OCI-M1 (cell line): ENCODE measurements at places on chromosomes 12 and 14.
A peak's percentile ranks its signal among the peaks of the same experiment; 100 is the strongest.

DNA sequence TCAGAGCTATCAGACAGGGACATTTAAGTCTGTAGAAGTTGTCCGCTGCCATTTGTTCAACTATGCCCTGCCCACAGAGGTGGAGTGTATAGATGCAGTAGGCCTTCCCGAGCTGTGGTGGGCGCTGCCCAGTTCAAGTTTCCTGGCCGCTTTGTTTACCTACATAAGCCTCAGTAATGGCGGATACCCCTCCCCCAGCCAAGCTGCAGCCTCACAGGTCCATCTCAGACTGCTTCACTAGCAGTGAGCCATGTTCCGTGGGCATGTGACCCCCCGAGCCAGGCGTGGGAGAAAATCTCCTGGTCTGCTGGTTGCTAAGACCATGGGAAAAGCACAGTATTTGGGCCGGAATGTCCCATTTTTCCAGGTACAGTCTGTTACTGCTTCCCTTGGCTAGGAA lies 165.9 kb downstream of the MIPOL1 start:
- DNase-seq = peak; percentile 53

- DNase-seq = no peak
Measured at GRCh38 chr12:119740830-119741229, 72.9 kb downstream of the PRKAB1 start.

DNA sequence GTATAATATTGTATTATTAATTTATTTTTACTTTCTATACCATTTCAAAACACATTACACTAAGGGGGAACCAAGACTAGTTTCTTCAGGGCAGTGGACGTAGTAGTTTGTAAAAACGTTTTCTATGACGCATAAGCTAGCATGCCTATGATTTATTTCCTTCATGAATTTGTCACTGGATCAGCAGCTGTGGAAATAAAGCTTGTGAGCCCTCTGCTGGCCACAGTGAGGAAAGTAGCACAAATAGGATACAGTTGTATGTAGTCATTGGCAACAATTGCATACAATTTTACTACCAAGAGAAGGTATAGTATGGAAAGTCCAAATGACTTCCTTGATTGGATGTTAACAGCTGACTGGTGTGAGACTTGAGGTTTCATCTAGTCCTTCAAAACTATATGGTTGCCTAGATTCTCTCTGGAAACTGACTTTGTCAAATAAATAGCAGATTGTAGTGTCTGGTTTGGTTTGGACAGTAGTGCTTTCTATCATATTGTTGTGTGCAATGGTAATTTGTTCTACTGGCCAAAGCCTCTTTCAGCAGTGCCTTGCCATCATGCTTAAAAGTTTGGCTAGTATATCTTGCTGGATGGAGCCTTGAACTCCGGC lies 24.3 kb upstream of the PLEKHD1 start:
- peak; percentile 67 for DNase-seq

DNA sequence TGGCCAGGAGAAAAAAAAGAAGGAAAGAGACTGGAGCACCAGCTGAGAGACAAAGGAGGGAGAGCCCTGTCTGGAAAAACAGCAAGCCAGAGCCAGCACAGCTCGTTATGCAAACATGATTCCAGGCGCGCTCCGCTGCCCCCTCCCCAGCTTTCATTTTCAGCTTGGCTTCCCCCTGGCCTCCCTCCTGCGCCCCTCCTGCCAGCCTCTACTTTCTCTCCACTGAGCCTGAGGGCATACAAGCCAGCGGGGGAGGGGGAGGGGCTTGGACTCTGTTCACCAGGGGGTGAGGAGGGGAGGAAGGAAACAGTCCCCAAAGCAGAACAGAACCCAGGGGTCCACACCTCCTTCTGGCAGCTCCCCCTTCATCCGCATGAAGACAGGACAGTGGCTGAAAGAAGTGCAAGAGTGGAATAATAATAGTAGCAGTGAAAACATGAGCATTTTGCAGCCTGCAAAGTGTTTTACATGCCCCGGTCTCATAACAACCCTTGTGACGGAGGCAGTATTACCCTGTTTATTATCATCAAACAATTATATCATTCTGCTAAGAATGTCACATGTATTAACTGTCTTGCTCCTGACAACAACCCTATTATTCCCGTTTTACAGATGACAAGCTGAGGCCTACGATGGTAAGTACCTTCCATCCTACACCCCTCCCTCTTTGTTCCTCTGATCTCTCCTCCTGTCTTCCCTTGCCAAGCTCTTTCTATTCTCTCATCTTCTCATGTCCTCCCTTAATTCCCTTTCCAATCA lies 24.2 kb downstream of the SMUG1 start:
- DNase-seq = no peak

- DNase-seq = no peak
Measured at GRCh38 chr12:124553862-124554428, 13.5 kb downstream of the NCOR2 start.

DNA sequence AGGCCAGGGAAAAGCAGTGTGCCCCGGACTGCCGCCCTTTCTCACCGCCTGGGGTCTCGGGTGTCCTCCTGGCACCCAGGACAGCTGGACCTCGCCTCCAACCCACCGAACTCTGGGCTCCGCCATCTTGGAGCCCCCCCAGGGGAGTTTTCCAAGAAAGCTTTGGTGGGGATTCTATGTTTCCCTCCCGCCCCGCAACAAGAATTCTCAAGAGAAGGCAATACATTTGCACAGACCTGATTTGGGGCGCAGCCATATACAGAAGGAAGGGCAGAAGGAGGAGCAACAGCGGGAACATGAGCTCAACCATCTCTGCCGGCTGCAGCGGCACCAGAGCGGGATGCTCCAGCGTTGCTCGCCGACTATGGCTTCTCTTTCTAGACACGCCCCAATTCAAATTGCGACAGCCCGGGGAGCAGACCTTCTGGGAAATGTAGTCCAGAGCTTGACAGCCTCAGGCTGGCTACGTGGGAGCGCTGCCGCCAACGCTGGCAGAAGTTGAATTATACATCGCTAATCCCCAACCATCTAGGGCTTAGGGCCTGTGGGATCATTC lies at the start of gene RDH11:
Gene RDH11, minus strand, starts transcription at position 371 of the 556 bp plus-strand sequence. Its CDS starts 61 bp downstream, at position 310.
- DNase-seq = peak; percentile 91

GRCh38 chr12:103857164-103857563 lies 16.1 kb upstream of the NT5DC3 start:
- no peak for DNase-seq

GRCh38 chr14:62103464-62103863 lies 341.2 kb downstream of the SNAPC1 start:
- no peak for DNase-seq

GRCh38 chr12:68400226-68400829 lies 68.2 kb upstream of the MDM1 start:
- DNase-seq = no peak

DNA sequence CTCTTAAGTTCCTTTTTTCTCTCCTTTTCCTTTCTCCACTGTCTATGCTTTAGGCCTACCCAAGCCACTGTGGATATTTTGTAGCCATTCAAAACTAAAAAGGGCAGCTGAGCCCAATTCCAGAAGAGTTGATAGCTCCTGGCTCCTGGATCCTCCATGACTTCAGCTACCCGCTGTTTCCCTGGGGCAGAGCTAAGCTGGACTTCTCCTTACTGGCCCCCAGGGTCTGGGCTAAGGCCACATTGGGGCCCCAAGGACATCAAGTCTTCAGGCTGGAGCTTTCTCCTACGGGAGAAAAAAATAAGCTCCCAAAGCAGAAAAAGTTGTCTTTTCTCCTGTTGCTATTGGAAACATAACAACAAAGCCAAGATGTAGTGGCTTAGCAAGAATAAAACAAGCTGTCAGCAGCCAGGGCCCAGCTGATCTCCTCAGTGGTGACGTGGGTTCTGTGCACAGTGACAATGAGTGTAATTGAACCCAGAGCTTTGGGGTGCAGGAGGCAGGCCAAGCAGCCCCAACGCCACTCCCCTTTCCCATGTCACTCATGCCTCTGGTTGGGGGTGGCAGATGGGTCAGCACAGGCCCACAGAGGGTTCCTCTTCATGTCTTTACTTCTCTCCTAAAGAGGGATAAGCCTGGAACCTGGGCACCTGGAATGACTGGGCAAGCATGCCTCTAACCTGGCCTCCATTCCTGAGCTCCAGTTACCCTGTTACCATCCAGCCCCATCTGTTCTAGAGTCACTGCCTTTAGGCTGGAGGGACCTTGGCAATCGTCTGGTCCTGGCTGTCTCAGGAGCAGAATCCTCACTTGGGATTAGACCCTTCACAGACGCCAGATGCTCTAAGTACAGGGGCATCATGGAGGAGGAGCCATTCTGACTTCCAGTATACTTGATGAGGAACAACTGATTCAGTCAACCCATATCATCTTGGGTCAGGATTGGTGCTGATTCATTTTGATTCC lies 171.2 kb downstream of the ZFP36L1 start:
- DNase-seq = no peak

GRCh38 chr12:6884539-6884938 lies 11.4 kb upstream of the SPSB2 start:
- no peak for DNase-seq

- no peak for DNase-seq
Measured at GRCh38 chr14:90644882-90645281, 171.3 kb downstream of the TTC7B start.

- DNase-seq = peak; percentile 46
Measured at GRCh38 chr12:26318661-26319068, 123.3 kb downstream of the SSPN start.

- DNase-seq = no peak
Measured at GRCh38 chr12:29208060-29208459, 59.0 kb downstream of the FAR2 start.
